ENCODE measurements at places on chromosomes 5 and 9. TPM values are rescaled to one million over a fixed set of nuclear protein-coding genes. Genes with fewer than 3 reads are reported as not detected.

Gene NUTM2G
- total RNA-seq = not detected

Gene AGXT2
- not detected for total RNA-seq

Gene SRD5A1
- total RNA-seq = 3.0 TPM

DNA sequence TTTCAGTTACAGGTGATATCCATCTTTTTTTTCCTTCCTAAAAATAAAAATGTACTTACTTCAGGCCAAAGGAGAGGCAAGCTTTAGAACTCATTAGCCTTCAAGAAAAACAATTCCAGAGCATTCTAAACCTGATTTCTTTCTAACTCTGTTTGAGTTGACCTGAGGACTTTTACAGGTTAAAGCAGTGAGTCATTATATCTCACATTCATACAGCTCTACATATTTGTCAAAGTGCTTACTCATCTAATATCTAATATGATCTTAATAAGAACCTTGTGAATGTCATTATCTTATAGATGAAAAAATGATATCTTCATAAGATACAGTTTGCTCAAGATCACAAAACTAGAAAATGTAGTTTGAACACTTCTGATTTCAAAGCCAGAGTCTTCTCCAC, 149.2 kb upstream of the CDKN2B start:
- no peak for DNase-seq

DNA sequence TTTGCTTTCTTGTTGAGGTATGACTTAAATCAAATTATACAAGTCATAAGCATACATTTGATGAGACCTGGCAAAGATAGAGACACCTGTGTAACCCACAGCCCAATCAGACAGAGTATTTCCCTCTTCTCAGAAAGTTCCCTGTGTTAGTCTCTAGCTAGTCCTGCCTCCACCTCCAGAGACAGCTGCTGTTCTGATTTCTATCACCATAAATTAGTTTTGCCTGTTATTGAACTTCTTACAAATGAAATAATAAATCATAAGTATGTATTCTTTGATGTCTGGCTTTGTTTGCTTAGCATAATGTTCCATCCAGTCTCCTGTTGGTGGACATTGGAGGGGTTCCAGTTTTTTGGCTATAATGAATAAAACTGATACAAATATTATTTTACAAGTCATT, 194.5 kb downstream of the ICE1 start:
- no peak for DNase-seq

DNA sequence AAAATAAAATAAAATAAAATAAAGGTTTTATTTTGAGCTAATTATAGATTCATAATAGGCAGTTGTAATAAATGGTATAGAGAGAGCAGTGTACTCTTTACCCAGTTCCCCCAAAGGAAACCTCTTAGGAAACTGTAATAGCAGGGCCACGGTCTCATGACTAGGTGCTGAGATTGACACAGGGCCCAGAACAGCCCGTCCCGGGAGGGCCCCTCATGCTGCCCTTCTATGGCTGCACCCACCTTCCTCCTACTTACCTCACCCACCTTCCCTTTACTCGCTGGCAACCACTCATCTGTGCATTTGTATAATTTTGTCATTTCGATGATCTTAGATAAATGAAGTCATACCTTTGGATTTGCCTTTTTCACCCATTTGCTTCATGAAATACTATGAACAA, 16.1 kb downstream of the CACNA1B start:
- no peak for DNase-seq

DNA sequence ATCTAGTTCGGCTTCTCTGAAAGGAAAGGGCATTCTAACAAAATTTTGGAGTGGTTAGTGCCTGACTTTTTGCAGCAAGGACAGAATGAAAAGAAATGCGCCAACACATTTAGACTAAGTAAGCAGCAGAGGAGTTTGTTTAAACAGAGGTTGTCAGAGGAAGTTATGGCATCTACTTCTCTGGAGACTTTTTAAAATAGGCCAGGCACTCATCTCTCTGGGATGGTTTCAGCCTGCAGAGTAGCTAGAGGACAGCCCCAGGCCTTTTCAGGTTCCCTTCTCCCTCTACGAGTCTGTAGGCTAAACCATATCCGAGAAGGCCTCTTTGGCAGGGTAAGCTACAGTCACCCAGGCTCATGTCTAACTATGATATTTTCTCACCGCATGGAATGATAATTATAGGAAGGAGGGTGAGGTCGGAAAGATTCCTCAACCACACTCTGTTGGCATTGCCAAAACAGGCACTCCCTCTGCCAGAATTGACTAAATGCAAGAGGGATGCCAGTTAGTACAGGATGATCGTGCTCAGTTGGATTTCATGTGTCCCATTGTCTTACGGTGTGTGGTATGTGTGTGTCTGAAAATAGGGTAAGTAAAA, 1.4 kb upstream of the CTXN3 start:
- DNase-seq = no peak

DNA sequence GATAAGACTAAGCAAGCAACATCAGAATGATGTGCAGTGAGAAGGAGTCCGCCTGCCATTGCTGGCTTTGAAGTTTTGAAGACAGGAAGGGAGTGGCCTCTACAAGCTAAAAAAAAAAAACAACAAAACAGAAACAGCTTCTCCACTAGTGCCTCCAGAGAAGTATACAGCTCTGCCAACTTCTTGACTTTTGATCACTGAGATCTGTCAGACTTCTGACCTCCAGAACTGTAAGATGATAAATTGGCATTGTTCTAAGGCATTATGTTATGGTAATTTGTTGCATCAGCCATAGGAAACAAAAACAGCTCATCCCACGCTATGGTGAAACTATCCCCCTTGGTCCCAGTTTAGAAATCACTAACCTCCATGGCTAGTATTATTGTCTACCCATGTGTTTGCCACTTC, 131.0 kb upstream of the VCAN start:
- no peak for DNase-seq

Measured in thyroid gland (tissue), 4 donors.